ENCODE measurements at places on chromosomes 3 and 15.

GRCh38 chr15:69132977-69133861, 27.2 kb upstream of the GLCE start:
- no peak for DNase-seq

- no peak for DNase-seq
These were observed 17.6 kb upstream of the TM2D3 start for GRCh38 chr15:101669744-101670143.

DNA sequence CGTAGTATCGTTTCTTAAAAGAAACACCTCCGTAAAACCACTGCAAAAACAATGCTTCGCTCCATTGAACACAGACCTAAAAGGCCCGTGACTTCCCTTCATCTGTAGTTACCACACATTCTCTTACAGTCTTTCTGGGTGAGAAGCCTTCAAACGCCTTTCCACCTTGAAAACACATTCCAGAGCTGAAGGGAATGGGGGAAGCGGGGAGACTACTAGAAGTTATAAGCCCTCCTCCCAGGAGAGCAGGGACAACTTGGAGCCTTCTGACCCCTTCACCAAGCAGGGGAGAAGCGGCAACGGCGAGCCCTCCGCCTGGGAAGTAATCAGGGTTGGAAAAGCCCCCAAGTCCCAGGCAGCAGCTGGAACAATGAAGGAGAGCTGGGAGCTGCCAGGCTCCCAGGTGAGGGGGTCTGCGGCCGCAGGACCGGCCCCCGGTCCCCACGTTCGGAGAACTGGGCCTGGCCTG, 461 bp downstream of the SECISBP2L start:
- DNase-seq, result peak; percentile 5

- DNase-seq, result no peak
These were observed 37.2 kb downstream of the TIGIT start for GRCh38 chr3:114331007-114331406.

DNA sequence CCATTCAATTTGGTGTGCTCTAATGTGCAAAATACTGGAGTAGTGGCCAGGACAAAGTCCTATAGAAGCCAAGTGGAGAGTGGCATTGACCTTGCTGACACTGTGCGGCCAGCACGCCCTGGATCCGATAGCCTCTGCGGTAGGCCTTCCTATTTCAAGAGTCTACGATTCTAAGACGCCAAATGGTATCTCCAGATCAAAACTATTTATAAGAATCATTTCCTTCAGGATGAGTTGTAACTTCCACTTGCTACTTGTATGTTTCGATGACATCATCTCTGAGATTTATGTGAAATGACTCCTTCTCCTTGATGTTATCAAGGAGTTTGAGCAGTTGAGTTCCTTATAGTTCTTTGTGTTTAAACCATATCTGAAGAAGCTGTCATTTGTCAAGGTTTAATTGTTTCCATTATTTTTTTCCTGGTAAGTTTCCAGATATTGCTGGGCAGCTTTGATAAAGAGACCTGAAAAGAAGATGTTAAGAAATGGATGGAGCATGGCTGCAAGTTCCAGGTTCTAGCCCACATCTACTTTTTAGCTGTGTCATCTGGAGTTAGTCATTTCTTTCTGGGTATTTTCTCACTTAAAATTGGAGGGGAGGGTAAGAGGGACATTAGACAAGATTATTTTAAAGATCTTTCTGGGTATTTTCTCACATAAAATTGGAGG, 71.8 kb downstream of the TMEM44 start:
- DNase-seq, result peak; percentile 58

DNA sequence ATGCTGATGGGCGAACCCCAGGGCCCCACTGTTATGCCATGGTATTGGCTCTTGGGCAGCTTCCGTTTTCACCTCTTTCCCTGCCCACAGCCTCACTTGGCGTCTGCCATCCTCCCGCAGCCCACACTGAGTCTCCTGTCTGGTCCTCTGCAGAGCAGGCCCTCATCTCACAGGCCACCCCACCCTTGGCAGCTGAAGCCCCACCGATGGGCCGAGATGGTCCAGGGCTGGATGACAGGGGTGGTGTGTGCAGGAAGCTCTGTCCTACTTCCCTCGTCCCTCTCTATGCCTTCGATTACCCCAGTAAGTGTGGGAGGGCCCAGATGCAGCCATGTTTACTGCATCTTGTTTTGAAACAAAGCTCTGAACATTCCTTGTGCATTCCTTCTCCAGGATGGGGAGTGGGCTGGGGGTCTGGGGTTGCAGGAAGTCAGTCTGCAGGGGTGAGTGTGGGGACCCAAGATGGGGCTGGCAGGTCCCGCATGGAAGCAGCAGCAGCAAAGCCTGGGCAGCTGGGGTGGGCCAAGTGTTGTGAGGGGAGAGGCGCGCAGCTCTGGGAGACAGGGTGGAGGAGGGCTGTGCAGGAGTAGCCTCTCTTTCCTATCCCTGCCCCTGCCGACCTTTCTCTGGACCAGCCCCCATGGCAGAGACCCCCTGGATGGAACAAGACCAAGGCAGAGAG, 20.9 kb downstream of the TBC1D21 start:
- no peak for DNase-seq

- DNase-seq, result peak; percentile 72
These were observed 72.1 kb downstream of the LRIG1 start for GRCh38 chr3:66428733-66429132.

DNA sequence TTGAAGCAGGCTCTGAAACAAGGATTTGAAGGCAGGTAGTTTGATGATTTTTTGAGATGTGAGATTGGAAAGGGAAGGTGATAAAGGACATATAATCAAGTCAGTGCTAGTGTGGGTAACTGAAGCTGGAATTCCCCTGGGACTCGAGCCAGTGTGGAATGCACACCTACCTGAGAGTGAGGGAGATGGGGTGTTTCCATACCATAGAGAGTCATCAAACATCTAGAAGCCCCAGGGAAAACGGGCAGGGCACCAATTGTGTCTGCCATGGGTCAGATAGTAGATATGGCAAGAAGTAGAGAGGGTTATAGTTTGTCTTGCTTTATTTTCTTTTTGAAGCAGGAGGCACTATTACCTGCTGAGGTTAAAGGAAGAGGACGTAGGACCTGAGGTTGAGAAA, 120.0 kb downstream of the SSR3 start:
- no peak for DNase-seq

- DNase-seq, result no peak
These were observed 3.2 kb downstream of the NEIL1 start for GRCh38 chr15:75349851-75350588.

DNA sequence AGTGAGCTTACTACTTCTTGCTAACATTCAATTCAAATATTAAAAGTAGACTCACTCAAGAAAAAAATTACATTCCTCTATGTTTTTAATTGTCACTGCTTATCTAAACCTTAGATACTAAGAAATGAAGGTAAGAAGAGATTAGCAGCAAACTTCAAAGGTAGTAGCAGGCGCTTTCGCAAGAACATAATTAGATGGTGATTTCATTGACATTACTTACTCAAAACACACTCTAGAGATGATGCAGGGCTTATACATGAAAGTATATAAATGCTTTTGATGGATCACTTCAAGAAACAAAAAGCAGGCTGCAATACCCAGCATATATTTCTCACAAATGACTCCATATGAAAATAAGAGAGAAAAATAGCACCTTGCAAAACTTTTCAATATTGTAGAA, 86.8 kb downstream of the FSIP1 start:
- no peak for DNase-seq

DNA sequence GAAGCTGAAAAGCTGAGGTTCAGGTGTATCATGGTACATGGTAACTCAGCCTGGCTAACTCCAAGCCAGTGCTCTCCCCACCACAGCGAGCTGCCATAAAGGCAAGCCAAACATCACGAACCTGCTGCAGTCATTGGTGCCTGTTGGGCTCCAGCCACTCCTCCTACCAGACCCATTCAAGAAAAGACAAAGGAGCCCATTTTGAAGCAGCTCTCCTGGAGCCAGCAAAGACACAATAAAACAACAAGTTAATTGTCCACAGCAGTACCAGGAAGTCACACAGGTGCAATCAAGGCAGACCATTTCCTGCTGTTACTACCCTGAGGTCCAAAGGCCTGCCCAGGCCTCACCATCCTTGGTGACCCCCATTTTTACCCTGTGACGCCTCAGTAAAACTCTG, 77.6 kb downstream of the DAPK2 start:
- no peak for DNase-seq

- no peak for DNase-seq
These were observed 21.0 kb downstream of the PAQR5 start for GRCh38 chr15:69319384-69320375.

DNA sequence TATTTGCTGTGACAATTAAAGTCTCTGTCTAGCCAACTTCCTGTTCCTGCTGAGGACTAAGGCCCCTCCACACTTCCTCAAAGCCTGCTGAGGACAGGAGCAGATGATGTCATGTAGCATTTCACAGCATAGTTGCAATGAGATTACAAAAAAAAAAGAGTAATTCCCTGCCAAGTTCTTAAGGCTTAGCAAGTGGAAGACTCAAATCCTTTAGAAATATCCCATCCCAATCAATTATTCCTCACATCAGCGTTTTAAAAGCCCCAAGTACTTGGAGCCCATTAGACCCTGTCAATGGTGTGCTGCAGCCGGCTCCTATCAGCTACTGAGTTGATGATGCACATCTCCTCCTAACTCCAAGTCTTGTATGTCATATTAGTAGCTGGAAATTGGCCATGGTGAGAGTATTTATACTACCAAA, 51.7 kb downstream of the TRANK1 start:
- DNase-seq, result no peak

DNA sequence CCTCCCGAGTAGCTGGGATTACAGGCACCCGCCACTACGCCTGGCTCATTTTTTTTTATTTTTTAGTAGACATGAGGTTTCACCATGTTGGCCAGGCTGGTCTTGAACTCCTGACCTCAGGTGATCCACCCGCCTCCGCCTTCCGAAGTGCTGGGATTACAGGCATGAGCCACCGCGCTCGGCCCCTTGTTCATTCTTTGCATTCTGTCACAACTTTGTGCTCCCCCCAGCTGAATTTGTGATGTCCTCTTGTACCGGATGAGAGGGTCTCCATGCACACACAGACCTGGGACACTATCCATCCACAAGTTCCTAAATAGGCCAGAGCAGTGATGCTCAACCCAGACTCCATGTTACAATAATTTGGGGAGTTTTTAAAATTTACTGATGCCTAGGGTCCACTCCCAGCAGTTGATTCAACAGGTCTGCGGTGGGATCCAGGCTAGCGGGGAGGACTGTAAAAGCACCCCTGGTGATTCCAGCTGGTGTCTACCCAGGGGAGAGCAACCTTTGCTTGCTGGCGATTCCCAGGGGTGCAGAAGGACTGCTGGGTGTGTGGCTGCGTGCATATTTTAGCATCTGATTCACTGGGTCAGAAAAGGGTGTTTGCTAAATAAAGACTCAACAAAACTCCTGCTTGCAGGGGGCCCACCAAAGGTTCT, 1.0 kb downstream of the RASSF1 start:
- no peak for DNase-seq

- DNase-seq, result no peak
These were observed 29.3 kb upstream of the STT3B start for GRCh38 chr3:31503456-31503855.

GRCh38 chr15:94193906-94194305, 37.5 kb upstream of the MCTP2 start:
- no peak for DNase-seq

All from H54 (cell line).